NCI-H774 (cell line): ENCODE measurements at places on chromosomes 12 and 14.

- peak; percentile 39 for DNase-seq
These were observed 581 bp downstream of the PAPOLA start for GRCh38 chr14:96502621-96503305.

DNA sequence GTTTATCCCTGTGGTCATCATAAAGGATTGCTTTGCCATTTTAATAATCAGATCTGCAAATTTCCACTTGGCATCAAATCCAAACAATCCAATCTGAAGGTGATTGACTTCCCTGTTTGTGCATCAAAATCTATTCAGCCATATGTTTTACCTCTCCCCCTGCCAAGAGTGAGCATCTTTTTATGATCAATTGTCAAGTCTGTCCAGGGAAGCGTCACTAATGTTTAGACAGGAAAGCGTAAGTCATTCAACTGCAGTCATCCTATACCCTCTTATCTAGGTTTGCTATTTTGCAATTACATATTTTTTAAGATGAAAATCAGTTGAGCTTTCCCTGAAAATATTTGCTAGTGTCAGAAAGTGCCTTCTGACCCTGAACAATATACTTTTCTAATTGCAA lies 1224.1 kb upstream of the SEL1L start:
- DNase-seq = no peak

DNA sequence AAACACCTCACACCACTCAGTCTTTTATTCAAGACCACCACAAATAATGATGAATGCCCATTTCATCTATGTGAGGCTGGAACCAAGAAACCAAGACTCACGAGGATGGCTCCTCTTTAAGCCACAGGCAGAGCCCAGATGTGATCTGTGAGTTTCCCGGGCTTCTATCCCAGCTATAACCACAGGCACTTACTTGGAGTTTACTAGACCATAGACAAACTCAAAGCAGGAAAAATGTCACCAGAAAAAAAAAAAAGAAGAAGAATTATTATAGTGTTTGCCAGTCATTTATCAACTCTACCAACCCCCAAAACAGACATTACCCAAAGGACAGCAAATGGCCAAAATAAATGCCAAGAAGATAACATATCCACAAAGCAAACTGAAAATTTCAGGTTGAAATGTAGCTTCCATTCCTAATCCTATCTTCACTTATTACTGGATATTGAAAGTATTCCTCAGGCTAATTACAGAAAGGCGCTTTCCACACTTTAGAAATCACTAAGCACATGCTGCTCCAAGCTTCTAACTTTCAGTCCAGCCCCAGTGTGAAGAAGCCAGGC lies 44.7 kb downstream of the ZFYVE1 start:
- DNase-seq = no peak

DNA sequence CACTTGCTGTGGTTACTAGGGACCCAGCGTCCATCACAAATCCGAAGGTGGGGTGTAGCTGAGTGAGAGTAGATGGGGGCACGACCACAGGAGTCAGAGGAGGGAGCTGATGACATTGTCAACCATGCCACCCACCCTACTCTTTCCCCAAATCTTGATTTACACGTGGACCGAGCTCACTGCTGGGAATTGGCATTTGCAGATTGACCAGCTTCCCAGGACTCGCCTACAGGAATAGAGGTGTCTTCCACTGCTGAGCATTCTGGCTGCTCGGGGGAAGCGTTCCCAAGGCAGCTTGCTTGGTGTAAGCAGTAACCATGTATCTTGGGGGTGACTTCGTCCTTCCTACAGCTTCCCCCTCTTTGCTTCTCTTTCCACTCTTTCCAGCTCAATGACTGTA lies 353 bp upstream of the PTPRR start:
- no peak for DNase-seq

- peak; percentile 90 for DNase-seq
These were observed at the start of gene LRIG3 for GRCh38 chr12:58920102-58920960. LRIG3 (minus strand) TSS chr12:58920504; CDS start chr12:58920235, 269 bp downstream.

GRCh38 chr12:53190108-53190729 lies 9.5 kb upstream of the CSAD start:
- DNase-seq = peak; percentile 23

DNA sequence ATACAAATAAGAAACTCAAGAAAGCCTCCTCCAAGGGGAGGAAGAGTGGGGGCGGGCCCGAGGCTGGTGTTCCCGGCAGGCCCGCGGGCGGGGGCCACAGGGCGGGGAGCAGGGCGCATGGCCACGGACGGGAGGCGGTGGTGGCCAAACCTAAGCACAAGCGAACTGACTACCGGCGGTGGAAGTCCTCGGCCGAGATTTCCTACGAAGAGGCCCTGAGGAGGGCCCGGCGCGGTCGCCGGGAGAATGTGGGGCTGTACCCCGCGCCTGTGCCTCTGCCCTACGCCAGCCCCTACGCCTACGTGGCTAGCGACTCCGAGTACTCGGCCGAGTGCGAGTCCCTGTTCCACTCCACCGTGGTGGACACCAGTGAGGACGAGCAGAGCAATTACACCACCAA lies 8.7 kb downstream of the DACT1 start:
- no peak for DNase-seq
